ENCODE measurements at places on chromosomes 13 and 19.

- DNase-seq = no peak
Observed at GRCh38 chr19:4873930-4874329, 6.5 kb upstream of the PLIN3 start.

DNA sequence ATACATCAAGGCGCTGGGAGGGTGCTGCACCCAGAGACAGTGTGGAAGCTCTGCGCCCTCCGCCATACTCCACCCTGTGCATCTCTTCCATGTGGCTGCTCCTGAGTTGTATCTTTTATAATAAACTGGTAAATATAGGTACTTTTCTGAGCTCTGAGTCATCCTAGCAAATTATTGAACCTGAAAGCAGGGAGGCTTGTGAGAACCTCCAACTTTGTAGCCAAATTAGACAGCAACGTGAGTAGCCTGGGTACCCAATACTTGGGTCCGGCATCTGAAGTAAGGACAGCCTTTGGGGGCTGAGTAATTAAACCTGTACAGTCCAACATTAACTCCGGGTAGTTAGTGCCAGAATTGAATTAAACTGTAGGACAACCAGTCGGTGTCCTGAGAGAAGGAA is 57.4 kb downstream of the RUBCNL start:
- no peak for DNase-seq

- no peak for DNase-seq
Observed at GRCh38 chr13:38090913-38091312, 221.3 kb upstream of the TRPC4 start.

DNA sequence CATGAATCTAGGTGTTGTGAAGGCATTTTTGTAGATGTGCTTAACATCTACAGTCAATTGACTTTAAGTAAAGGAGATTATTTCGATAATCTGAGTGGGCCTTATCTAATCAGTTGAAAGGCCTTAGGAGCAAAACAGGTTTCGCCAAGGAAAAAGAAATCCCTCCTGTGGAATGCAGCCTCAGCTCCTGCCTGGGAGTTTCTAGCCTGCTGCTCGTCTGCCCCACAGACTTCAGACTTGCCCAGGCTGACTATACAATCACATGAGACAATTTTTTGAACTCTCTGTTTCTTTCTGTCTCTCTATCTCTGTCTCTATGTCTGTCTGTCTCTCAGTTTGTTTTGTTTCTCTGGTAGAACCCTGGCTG is 312.5 kb downstream of the OLFM4 start:
- DNase-seq = no peak

DNA sequence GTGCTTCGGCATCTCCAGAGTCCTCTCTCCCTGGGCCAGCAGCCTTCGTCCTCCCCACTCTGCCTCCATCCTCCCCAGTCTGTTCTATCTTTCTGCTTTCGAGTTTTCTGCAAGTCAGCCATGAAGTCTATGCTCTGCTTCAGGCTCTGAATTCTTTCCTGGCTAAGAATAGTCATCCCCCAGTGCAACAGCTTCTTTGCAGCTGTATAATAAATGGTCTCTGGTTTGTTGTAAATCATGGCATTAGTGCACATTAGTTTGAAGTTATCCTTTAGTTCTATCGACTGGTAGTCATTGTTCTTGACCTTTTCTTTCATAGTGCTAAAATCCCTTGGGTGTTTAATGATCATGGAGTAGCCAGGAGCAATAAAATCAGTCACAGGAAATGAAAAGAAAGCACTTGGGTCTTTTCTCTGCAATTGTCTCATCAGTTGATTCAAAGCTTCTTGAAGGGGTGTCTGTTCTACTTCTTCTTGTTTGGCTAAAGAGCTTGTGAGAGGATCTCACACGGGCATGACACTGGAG is 46.2 kb upstream of the SOX21 start:
- DNase-seq = no peak

- DNase-seq = no peak
Observed at GRCh38 chr13:101523154-101524131, 71.0 kb downstream of the ITGBL1 start.

- no peak for DNase-seq
Observed at GRCh38 chr13:66399873-66400272, 830.3 kb downstream of the PCDH9 start.

GRCh38 chr19:1650650-1651567 is 1.5 kb downstream of the TCF3 start:
- DNase-seq = peak; percentile 77
